ENCODE measurements at places on chromosomes 2 and 18.

- no peak for DNase-seq
Observed at GRCh38 chr2:241356871-241357260, 781 bp downstream of the FARP2 start.

DNA sequence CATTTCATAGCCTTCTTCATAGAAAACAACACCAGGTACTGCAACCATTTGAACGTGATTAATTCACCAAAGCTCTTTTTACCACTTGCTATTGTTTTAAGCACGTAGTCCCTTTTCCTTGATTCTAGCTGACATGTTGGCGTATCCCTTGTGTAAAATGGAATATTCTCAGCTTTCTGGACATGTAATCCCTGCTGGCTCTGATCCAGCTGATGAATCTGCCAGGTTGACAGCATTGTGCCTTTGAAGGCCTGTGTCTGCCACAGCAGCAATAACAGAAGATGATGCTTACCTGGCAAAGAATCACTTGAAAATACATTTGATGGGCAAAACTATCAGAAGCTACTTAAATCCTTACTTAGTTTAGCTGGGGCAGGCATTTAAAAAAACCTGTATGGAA, 81.0 kb upstream of the CCDC150 start:
- DNase-seq, result no peak

GRCh38 chr2:30686000-30686399, 121.2 kb downstream of the CAPN13 start:
- peak; percentile 13 for DNase-seq

- no peak for DNase-seq
Observed at GRCh38 chr2:60092781-60093180, 460.7 kb downstream of the BCL11A start.

- DNase-seq, result no peak
Observed at GRCh38 chr18:55953326-55953725, 365.3 kb upstream of the TCF4 start.

DNA sequence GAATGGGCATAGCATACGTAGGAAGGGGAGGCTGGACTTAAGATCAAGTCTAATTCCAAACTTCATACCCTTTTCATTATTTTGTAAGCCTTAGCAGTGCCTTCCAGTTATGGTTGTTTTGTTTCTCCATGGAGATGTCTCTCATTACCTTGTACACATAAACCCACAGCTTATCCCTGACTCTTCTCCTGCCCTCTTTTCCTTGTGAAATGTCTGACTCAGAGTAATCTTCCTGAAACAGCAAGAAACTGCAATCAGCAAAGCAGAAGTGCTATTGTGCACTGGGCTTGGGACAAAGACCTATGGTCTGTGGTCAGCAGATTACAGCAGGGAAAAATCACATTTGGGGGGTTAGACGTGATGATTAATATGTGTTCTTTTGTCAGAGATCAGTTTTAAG, 176.7 kb downstream of the IKZF2 start:
- peak; percentile 42 for DNase-seq

DNA sequence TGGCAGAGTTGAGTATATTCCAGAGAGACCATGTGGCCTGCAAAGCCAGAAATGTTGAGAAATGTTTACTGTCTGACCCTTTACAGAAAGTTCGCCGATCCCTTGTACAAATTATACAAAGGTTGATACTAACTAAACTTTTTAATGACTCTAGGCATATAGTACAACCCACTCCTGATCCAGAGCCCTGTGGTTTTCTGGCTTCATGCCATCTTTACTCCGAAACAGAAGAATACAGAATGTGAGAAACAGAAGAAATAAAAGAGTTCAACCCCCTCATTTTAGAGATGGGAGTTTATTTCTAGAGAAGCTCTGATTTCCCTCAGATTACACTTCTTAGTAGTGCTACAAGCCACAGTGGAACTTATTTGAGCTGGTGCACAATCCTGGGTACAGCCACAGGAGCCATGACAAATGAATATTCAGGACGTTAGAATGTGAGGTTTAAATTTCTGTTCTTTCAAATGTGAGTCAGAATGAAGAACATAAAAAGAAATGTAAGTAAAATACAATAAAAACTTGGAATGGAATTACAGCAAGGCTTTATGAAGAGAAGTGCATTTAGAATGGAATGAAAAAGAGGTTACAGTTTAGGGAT, 38.0 kb upstream of the SMCHD1 start:
- DNase-seq, result no peak

DNA sequence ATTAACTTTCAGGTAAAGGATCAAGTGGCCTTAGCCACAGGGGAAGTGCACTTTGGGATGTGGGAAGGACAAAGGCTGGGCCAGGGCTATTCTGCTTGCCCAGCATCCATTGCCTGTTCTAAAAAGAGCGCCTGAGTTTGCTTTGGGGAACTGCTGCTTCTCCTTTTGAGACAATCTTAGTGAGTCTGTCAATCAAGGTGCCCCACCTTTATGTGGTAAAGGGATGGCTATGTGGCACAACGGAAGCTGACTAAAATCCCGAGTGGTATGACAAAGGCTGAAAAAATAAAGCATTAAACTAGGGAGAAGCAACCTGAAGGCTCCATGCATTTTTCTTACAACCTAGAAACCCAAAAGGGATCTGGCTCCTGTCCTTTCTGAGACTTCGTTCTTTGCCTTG, 540.5 kb downstream of the SLC4A3 start:
- peak; percentile 70 for DNase-seq

GRCh38 chr2:1140389-1141003, 189.8 kb downstream of the SNTG2 start:
- peak; percentile 60 for DNase-seq

DNA sequence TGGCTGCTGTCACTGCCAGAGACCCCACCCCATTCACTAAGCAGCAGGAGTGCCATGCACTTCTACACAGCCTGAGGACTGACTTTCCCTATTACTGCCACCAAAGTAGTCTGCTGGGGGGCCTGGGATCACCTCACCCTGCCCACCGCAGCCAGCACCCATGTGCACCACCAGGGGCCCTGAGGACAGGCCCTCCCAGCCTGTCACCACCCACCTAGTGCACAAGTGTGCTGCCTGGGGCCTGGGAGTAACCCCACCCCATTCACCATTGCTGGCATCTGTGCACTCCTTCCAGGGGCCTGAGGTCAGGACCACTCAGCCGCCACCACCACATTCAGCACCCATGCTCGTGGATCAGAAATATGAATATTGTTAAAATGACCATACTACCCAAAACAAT, 247.8 kb upstream of the NCKAP5 start:
- DNase-seq, result no peak

- DNase-seq, result peak; percentile 43
Observed at GRCh38 chr2:173419506-173419905, 64.8 kb downstream of the CDCA7 start.
